Breast epithelium (tissue), 4 donors: ENCODE measurements at places on chromosomes 11 and 22.
A peak's percentile ranks its signal among the peaks of the same experiment; 100 is the strongest.

DNA sequence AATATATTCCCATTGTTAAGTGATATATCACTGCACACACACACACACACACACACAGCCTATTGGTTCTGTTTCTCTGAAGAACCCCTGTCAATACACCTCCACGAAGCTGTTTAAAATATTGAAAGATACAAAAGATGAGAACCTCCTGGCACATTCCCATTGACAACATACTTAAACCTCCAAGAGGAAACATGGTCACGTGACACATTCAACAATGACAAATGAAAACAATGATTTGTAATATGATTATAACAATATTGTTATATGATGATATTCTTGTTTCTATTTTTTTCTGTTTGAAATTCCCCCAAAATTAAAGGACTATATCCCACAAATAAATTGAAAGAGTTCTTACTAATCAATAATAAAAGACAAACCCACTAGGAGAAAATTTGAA is 1344.9 kb downstream of the BRD1 start:
- no peak overlapping the region for H3K4me3 ChIP-seq
- no peaks in the 10 kb centered on the region for H3K36me3 ChIP-seq
- DNase-seq: no peak
- no peaks in the 10 kb centered on the region for H3K4me1 ChIP-seq
- no peak overlapping the region for H3K27ac ChIP-seq

- no peaks in the 10 kb centered on the region for H3K36me3 ChIP-seq
- H3K27me3 ChIP-seq: no peaks in the 10 kb centered on the region
- H3K27ac ChIP-seq: peak overlapping the region; percentile 86
- no peak for DNase-seq
- peaks cover 9% of the 10 kb centered on the region for H3K4me1 ChIP-seq
- no peak overlapping the region for H3K4me3 ChIP-seq
Measured at GRCh38 chr11:46239801-46240061, 37.7 kb upstream of the CREB3L1 start.

GRCh38 chr22:17957693-17958092 is 66.7 kb downstream of the MICAL3 start:
- H3K4me1 ChIP-seq: no peaks in the 10 kb centered on the region
- no peak overlapping the region for H3K4me3 ChIP-seq
- no peaks in the 10 kb centered on the region for H3K36me3 ChIP-seq
- DNase-seq: no peak
- H3K27ac ChIP-seq: no peak overlapping the region
- no peaks in the 10 kb centered on the region for H3K27me3 ChIP-seq

GRCh38 chr11:116786326-116786725 is 1.5 kb downstream of the ZPR1 start:
- no peaks in the 10 kb centered on the region for H3K27me3 ChIP-seq
- DNase-seq: no peak
- H3K36me3 ChIP-seq: no peaks in the 10 kb centered on the region
- no peak overlapping the region for H3K4me3 ChIP-seq
- H3K4me1 ChIP-seq: peaks cover 9% of the 10 kb centered on the region

- DNase-seq: no peak
- H3K36me3 ChIP-seq: no peaks in the 10 kb centered on the region
- no peaks in the 10 kb centered on the region for H3K4me1 ChIP-seq
- H3K4me3 ChIP-seq: no peak overlapping the region
- H3K27me3 ChIP-seq: no peaks in the 10 kb centered on the region
- no peak overlapping the region for H3K27ac ChIP-seq
Measured at GRCh38 chr11:19867064-19867463, 154.4 kb downstream of the NAV2 start.

- H3K4me1 ChIP-seq: no peaks in the 10 kb centered on the region
- H3K36me3 ChIP-seq: no peaks in the 10 kb centered on the region
- no peak overlapping the region for H3K4me3 ChIP-seq
- no peaks in the 10 kb centered on the region for H3K27me3 ChIP-seq
- DNase-seq: no peak
Measured at GRCh38 chr11:69943066-69943465, 123.8 kb upstream of the FGF3 start.

GRCh38 chr11:73307323-73308002 is 613 bp upstream of the ARHGEF17 start:
- no peaks in the 10 kb centered on the region for H3K36me3 ChIP-seq
- peaks cover 6% of the 10 kb centered on the region for H3K4me1 ChIP-seq
- no peaks in the 10 kb centered on the region for H3K27me3 ChIP-seq
- H3K4me3 ChIP-seq: peak overlapping the region; percentile 68
- H3K27ac ChIP-seq: peak overlapping the region; percentile 99
- peak; percentile 99 for DNase-seq

GRCh38 chr11:46352063-46352841 is 5.0 kb downstream of the DGKZ start:
- peak overlapping the region; percentile 91 for H3K27ac ChIP-seq
- H3K4me3 ChIP-seq: peak overlapping the region; percentile 41
- no peak for DNase-seq
- H3K36me3 ChIP-seq: no peaks in the 10 kb centered on the region
- peaks cover 56% of the 10 kb centered on the region for H3K4me1 ChIP-seq

GRCh38 chr11:96035740-96036078 is 111.8 kb upstream of the MTMR2 start:
- H3K36me3 ChIP-seq: no peaks in the 10 kb centered on the region
- no peak overlapping the region for H3K4me3 ChIP-seq
- H3K27me3 ChIP-seq: no peaks in the 10 kb centered on the region
- H3K4me1 ChIP-seq: peaks cover 9% of the 10 kb centered on the region
- peak overlapping the region; percentile 63 for H3K27ac ChIP-seq

DNA sequence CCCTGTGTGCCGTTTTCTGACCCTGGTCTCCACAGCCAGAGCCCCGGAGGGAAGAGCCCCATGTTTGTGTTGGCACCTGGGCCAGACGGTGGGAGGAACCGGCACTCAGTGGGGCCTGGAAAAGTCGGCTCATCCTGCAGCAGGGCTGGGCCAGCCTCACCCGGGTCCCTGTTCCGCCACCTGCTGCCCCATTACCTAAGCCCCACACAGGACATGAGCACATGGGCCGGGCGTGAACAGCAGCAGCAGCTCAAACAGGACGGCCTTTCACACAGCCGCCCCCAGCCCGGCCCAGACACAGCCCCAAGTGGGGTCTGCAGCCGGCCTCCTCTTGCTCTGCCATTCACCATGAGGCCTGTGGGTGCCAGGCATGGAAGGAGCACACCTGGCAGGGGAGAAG is 302.4 kb downstream of the MN1 start:
- H3K36me3 ChIP-seq: no peaks in the 10 kb centered on the region
- no peaks in the 10 kb centered on the region for H3K27me3 ChIP-seq
- H3K4me1 ChIP-seq: no peaks in the 10 kb centered on the region
- no peak for DNase-seq
- H3K27ac ChIP-seq: no peak overlapping the region

- H3K36me3 ChIP-seq: no peaks in the 10 kb centered on the region
- no peaks in the 10 kb centered on the region for H3K27me3 ChIP-seq
- no peak overlapping the region for H3K4me3 ChIP-seq
- peak overlapping the region; percentile 9 for H3K27ac ChIP-seq
- no peaks in the 10 kb centered on the region for H3K4me1 ChIP-seq
Measured at GRCh38 chr22:24775769-24776492, 1.4 kb upstream of the PIWIL3 start.

DNA sequence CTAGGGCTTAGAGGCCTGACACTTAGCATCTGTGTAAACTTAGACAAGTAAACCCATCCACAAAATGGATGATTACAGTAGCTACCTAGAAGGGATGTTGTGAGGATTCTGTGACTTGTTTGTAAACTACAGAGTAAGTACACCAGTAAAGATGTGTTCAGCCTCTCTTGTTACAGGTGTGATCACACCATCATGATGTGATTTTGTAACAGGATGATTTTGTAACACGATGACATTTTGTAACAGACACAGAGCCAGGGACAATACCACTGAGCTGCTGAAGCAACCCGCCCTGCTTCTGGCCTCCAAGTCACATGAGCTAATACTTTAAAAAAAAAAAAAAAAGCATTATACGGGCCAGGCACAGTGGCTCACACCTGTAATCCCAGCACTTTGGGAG is 17.0 kb downstream of the FADD start:
- H3K4me1 ChIP-seq: no peaks in the 10 kb centered on the region
- no peaks in the 10 kb centered on the region for H3K36me3 ChIP-seq
- DNase-seq: no peak
- no peak overlapping the region for H3K27ac ChIP-seq
- H3K27me3 ChIP-seq: no peaks in the 10 kb centered on the region

GRCh38 chr11:128189823-128190222 is 397.5 kb downstream of the ETS1 start:
- no peaks in the 10 kb centered on the region for H3K27me3 ChIP-seq
- no peak overlapping the region for H3K4me3 ChIP-seq
- no peak overlapping the region for H3K27ac ChIP-seq
- peaks cover 3% of the 10 kb centered on the region for H3K4me1 ChIP-seq
- DNase-seq: no peak

- H3K27me3 ChIP-seq: no peaks in the 10 kb centered on the region
- H3K27ac ChIP-seq: no peak overlapping the region
- no peak overlapping the region for H3K4me3 ChIP-seq
- DNase-seq: no peak
- H3K36me3 ChIP-seq: peaks cover 20% of the 10 kb centered on the region
- no peaks in the 10 kb centered on the region for H3K4me1 ChIP-seq
Measured at GRCh38 chr22:35419756-35420155, 19.8 kb downstream of the MCM5 start.

DNA sequence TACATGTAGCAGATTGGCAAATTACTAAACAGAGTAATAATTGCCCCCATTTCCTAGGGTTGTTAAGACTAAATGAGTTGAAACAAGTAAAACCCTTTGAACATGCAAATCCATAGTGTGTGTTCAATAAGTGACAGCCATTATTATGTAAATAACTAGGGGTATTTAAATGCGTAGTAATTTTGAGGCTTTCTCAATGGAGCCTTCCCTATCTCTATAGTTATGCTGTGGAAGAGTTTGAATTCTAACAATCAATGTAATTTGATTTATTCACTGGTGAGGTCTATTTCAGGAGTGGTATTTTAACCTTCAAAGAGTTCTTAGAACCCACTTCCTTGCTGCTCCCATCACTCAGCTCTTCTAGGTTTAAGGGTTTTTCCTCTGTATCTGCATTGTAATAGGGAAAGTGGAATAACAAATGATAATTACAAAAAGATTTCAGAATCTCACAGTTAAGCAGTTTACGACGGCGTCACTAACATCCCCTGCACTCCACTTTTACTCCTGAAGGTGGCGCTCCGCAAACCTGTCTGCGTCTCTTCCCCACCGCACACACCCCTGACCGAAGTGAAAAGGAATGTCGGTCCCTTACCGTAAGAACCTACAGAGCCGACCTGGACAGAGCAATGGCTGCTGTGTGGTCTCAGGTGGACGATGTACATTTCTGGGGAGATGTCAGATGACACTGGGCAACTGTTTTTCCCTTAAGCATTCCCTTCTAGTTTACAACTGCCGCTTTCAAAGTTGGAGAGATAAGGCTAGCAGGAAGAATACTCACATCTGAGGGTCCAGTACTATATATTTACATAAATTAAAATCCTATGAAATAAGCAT is 80.8 kb downstream of the ZC3H12C start:
- H3K27me3 ChIP-seq: no peaks in the 10 kb centered on the region
- no peaks in the 10 kb centered on the region for H3K36me3 ChIP-seq
- no peaks in the 10 kb centered on the region for H3K4me1 ChIP-seq
- no peak for DNase-seq
- H3K4me3 ChIP-seq: peak overlapping the region; percentile 14

DNA sequence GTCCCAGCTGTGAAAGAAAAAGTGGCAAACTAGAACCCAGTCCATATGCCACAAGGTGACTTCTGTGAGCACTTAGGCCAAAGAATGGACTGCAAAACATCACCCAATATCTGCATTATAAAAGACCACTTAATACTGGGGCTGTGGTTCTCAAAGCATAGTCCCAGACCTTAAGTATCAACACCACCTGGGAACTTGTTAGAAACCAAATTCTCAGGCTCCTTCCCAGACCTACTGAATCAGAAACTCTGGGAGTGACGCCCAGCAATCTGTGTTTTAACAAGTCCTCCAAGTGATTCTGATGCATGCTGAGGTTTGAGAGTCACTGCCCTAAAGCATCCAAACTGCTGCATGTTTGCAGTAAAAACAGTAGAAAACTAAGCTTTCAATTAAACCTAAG is 81.3 kb downstream of the SERGEF start:
- no peaks in the 10 kb centered on the region for H3K4me1 ChIP-seq
- H3K36me3 ChIP-seq: no peaks in the 10 kb centered on the region
- H3K27me3 ChIP-seq: no peaks in the 10 kb centered on the region

- no peak overlapping the region for H3K4me3 ChIP-seq
- peak overlapping the region; percentile 48 for H3K27ac ChIP-seq
- H3K27me3 ChIP-seq: no peaks in the 10 kb centered on the region
Measured at GRCh38 chr11:121488170-121488569, 35.4 kb upstream of the SORL1-AS1 start.

GRCh38 chr11:3086114-3086513 is 28.9 kb upstream of the CARS1 start:
- no peaks in the 10 kb centered on the region for H3K27me3 ChIP-seq
- H3K36me3 ChIP-seq: no peaks in the 10 kb centered on the region
- H3K27ac ChIP-seq: no peak overlapping the region
- no peaks in the 10 kb centered on the region for H3K4me1 ChIP-seq
- DNase-seq: no peak
- H3K4me3 ChIP-seq: no peak overlapping the region

DNA sequence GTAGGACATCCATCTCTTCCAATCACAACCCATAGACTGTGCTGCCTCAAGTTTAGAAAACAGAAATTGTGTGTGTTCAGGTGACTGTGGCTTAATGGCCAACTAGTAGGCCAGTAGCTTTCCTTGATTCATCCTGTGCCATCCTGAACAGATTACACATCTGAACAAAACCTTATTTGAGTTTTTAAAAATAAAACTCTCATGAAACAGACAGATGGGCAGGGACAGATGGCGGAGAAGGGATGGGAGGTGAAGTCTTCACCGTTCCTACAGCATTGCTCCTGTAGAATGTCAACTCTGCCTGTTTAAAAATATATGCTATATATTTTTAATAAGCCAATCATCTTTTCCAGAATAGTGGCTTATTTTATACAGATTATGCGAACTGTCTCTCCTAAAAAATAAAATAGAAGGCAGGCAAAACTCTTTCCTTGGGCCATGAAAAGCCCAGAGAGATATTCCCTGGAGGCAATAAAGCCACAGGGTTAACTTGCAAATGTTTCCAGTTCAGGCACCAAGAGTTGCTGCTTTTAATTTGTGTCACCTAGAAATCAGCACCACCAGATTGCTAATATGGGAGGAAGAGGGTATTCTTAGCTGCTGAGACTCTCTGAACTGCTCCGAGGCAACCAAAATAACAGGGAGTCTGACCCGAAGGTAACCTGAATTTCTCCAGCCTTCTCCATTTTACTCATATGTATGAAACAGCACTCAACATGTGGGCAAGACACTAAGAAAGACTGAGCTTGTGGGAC is 861.2 kb downstream of the OPCML start:
- no peaks in the 10 kb centered on the region for H3K36me3 ChIP-seq
- H3K27me3 ChIP-seq: no peaks in the 10 kb centered on the region
- no peak overlapping the region for H3K4me3 ChIP-seq
- H3K4me1 ChIP-seq: no peaks in the 10 kb centered on the region

GRCh38 chr11:267491-267994 is 10.7 kb upstream of the NLRP6 start:
- H3K36me3 ChIP-seq: no peaks in the 10 kb centered on the region
- H3K4me3 ChIP-seq: peak overlapping the region; percentile 62
- peak overlapping the region; percentile 52 for H3K27ac ChIP-seq

- no peaks in the 10 kb centered on the region for H3K27me3 ChIP-seq
- no peaks in the 10 kb centered on the region for H3K36me3 ChIP-seq
- H3K4me3 ChIP-seq: no peak overlapping the region
- no peaks in the 10 kb centered on the region for H3K4me1 ChIP-seq
- H3K27ac ChIP-seq: peak overlapping the region; percentile 54
- DNase-seq: no peak
Measured at GRCh38 chr11:68946416-68947090, 34.2 kb downstream of the MRGPRD start.

- no peak overlapping the region for H3K4me3 ChIP-seq
- peak; percentile 47 for DNase-seq
- H3K27me3 ChIP-seq: no peaks in the 10 kb centered on the region
Measured at GRCh38 chr11:19553683-19554333, 158.8 kb upstream of the NAV2 start.
